Astrocyte (in vitro differentiated cells and primary cell): ENCODE measurements at places on chromosomes 7 and 10.

- no peak for DNase-seq
These were observed 3.4 kb downstream of the CRPPA start for GRCh38 chr7:16417906-16418305.

DNA sequence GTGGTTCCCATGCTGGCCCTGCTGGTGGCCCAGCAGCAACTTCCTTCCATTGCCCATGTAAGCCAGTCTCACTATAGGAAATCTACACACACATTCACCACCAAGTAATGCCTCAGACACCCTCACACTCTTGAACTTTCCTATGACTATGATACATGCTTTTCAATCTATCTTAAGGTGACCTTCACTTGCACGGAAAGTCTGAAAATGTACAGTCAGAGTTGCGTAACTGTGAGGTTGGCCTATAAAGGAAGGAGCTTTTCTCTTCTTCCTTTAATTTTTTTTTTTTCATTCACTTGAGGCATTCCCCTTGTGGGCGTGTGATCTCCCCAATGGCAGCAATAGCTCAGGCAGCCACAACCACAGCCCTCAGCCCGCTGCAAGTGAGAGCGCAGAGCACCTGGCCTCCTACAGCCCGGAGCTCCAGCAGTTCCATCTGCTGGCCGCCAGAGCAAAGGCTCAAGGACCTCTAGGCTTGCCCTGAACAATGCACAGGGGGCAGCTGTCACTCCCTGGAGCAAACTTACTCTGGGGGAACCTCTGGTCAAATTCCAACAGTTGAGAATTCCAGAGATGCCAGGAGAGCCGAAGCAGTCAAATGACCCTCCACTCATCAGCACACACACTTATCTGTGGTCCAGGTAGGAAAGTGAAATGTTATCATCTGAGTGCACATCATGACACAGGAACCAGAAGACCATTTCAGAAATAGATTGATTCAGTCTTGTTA is 123.1 kb upstream of the ADO start:
- peak; percentile 49 for DNase-seq

GRCh38 chr7:156790264-156790663 is 102.7 kb downstream of the LMBR1 start:
- DNase-seq, result no peak

DNA sequence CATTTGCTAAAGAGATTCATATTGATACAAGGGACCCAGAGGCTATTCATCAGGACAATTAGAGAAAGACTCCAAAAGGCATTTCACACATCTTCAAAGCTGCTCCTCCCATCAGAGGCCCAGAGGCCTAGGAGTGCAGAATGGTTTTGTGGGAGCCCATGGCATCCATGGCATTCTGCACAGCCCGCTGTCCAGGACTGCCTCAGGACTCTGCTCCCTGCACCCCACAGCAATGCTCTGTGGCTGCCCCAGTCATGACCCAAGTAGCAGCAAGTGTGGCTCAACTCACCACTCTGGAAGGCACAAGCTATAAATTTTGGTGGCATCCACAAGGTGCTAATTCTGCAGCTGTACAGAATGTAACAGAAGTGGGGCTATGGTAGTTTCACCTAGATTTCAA is 38.5 kb downstream of the ZNF438 start:
- DNase-seq, result no peak

DNA sequence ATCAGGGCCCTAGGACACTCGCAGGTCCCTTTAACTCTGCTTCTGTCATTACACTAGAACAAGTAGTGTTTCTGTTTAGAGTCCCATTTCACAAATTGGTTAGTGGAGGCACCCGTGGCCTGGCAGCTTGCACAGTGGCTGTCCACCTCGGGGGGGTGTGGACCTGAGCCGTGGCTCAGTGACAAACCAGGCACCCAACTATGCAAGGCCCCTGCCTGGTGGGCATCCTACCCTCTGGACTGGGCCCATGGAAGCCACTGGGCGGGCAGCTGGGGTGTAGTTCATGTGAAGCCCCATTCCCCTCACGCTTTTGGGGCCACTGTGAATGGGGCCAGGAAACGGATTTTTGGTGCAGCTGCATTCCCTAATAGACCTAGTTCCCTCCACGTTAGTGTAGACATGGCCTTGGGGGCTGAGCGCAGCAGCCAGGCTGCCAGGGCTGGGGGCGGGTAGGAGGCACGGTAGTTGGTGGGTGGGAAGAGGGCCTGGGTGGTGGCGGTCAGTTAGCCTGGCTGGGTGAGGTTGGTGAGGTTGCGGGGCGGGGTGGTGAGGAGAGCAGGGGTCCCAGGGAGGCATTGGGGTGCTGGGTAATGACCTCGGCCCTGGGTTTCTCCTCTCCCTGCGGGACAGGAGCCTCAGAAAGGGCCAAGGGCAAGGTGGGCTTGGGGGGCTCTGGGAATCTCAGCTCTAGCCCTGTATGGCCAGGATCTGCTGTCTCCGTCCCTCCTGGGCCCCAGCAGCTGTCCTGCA is 18.7 kb downstream of the ZNF316 start:
- no peak for DNase-seq

DNA sequence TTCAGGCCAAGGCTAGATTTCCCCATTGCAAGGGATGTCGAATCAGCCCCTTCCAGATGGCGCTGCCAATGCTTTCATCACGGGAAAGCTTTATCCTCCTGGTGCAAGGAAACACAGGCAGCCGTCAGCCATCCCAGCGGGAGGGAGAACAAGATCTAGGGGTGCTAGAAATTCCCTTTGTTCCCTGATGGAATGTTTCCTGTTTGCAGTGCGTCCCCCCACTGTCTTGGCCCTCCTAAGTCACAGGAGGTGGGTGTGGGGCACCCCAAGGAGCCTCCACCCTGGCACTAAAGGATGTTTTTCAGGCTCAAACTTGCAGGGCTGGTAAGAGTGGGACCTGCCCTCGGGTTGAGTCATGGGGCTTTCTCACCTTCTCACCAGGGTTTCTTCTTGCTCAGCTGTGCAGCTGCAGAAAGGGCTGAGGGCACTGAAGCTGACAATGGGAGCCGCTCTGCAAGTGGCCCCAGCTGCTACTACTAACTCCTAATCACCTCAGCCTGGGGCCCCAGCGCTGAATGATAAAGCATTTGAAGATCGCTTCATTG is 103.6 kb downstream of the PRPF18 start:
- DNase-seq, result no peak

- peak; percentile 96 for DNase-seq
These were observed 170.2 kb upstream of the KLF14 start for GRCh38 chr7:130904031-130904757.

- DNase-seq, result no peak
These were observed 11.1 kb downstream of the PTPN12 start for GRCh38 chr7:77548206-77548605.

GRCh38 chr10:123559823-123560092 is 106.4 kb upstream of the GPR26 start:
- DNase-seq, result no peak

DNA sequence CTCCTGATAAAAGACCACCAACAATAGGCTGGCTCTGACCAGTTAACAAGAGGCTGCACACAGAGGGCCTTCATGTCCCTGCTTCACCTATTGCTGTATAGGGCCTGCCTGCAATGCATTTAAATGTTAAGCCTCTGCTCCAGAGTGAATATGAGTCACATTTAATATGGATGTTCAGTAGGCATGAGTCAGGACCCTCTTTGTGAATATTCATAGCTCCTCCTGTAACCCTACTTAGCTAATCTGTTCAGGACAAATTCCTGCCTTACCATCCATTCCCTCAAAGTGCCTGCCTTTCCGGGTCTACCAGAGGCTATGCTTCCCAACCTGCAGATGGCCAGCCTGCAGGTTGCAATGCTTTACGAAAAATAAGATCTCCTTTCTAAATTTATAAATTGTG is 32.5 kb downstream of the ARHGAP22 start:
- DNase-seq, result peak; percentile 74
